Stimulated activated naive CD8-positive, alpha-beta T cell treated with anti-CD3 and anti-CD28 coated beads, Interleukin-15, Interleukin-2, amounts not matched to agents 100 U/mL and 50 U/mL, for 24 hours (primary cell): ENCODE measurements at places on chromosomes 11 and 22.
A peak's percentile ranks its signal among the peaks of the same experiment; 100 is the strongest.

- no peak for DNase-seq
Measured at GRCh38 chr11:33663121-33663520, 37.5 kb downstream of the C11orf91 start.

DNA sequence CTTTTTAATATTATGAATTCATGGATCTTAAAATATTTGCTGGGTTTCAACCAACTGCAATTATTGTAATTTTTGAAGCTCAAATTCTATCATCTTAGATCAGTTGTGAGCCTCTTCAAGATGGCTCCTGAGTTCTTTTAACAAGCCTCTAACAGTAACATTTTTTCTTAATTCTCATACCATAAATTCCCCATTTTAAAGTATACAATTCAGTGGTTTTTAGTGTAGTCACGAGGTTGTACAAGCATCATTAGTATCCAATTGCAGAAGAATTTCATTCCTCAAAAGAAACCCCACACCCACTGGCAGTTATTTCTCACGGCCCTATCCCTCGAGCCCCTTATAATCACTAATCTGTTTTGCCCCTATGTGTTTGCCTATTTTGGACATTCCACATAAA is 270.8 kb downstream of the SBF2 start:
- DNase-seq = no peak

DNA sequence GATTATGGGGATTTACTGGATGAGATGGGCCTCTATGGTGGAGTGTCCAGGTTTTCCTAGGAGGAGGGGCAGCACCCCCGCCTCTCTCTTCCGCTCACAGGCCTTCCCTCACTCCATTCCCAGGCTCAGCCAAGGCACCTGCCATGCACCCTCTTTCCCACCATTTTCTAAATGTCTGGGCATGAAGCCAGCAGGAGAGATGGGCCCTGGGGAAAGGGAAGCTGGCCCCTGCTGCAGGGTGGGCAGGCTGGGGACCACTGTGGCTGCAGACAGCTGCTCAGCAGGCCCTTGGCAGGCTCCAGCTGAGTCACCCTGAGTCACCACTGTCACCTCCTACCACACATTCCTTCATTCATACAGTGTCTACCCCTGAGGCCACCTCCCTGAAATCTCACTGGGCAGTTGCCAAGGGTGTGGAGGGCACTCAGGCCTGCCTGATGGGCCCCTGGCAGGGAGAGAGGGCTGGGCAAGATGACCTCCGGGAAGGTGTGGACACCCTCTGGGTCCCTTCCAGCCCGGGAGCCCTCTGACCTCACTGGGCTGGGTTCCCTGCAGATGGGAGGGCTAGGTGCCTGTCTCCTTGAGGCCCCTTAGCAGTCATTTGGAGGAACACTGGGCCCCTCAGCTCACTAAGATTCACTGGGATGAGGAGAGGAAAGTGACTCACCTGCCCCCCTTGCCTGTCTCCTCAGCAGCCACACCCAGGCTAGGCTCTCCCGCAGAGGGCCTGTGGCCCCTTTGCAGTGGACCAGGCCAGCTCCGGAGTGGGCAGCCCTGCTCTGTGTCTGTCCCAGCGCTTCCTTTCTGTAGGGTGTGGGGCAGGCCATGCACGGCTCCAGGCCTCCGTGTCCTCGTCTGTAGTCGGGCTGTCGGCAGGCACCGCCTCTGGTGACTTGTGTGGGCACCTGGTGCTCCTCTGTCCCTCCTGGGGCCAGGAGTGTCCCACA is 7.8 kb downstream of the MYEOV start:
- peak; percentile 62 for DNase-seq

DNA sequence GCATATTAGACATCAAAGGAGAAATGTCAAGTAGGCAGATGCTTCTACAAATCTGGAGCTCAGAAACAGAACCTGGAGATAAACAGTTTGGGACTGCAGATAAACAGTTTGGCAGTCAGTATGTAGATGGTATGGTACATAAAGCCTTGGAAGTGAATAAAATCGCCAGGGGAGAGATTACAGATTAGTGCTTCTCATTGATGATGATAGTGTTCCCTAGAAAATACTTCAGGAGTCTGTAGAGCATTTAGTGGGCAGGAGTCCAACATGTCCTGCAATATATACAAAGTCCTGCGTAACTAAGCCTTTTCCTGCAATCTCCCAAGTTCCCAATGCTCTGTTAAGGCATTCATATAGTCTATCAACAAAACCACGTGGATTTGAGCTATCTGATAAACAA is 35.2 kb downstream of the NARS2 start:
- DNase-seq = no peak

DNA sequence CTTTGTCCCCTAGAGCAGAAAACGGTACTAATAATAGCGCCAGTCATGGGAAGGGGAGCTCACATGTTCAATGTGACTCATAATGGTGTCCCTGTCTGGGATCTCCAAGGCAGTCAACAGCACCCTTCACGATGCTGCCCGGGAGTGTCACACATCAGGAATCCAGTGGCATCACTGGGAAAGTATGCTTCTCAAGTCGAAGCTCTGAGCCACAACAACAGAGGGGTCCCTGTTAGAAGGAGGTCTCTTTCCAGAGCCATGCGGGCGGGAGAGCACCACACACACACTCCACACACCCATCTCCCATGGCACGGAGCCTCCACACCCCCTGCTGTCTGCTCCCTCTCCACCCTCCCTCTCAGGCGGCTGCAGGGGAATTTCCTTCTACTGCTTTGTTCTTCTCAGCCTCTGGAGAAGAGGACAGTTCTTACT is 119.7 kb downstream of the ETS1 start:
- peak; percentile 56 for DNase-seq

- DNase-seq = no peak
Measured at GRCh38 chr11:6572215-6572614, 31.2 kb downstream of the RRP8 start.

DNA sequence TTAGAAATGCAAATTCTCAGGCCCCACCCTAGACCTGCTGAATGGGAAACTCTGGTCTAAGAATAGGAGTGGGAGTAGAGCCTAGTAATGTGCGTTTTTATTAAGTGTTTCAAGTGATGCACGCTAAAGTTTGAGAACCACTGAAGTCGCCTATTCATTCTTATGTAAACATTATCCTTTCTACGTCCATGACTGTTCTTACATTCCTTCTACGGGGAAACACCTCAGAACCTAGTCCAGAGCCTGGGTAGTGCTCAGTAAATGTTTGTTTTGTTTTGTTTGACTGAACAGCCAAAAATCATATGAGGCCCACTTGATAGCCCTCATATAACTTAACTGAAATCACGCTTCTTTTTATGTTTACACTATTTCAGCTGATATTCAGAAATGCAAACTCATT is 29.8 kb downstream of the VSIG10L2 start:
- DNase-seq = no peak

GRCh38 chr11:117444711-117445658 is 117.3 kb downstream of the CEP164 start:
- DNase-seq = no peak

- DNase-seq = no peak
Measured at GRCh38 chr11:47391077-47391583, 12.8 kb upstream of the SPI1 start.

DNA sequence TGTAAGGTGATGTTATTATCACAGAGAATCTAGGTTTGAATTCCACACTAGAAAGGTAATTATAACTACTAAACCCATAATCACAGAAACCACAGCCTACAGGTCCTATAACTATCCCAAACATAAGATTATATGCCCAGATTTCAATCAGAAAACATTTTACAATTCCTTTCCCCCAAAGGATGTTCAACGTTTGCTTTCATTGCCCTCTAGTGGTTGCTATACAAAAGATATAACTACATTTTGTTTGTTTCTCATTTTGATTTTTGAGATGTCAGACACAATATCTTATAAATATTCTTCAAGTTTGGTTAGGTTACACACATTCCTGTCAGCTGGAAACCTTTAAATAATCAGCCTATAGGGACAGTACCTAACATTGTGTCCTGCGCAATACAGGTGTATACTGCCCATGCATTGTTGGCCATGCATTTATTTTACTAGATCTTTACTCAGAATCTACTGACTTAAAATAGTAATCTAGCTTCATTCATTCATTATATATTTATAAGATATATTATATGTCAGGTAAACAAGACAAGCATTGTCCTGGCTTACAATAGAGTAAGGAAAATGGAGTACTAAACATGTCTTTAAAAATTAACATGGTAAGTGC is 530.5 kb upstream of the CCDC90B start:
- DNase-seq = no peak

- DNase-seq = peak; percentile 79
Measured at GRCh38 chr22:22060200-22061084, 77.9 kb upstream of the TOP3B start.
